ENCODE measurements at places on chromosomes 2 and 18.

GRCh38 chr2:10226038-10226724, 76.5 kb upstream of the HPCAL1 start:
- no peak for DNase-seq

GRCh38 chr2:189543367-189543766, 37.2 kb downstream of the SLC40A1 start:
- no peak for DNase-seq

GRCh38 chr2:105399207-105399861, 483 bp upstream of the FHL2 start:
- DNase-seq = no peak

DNA sequence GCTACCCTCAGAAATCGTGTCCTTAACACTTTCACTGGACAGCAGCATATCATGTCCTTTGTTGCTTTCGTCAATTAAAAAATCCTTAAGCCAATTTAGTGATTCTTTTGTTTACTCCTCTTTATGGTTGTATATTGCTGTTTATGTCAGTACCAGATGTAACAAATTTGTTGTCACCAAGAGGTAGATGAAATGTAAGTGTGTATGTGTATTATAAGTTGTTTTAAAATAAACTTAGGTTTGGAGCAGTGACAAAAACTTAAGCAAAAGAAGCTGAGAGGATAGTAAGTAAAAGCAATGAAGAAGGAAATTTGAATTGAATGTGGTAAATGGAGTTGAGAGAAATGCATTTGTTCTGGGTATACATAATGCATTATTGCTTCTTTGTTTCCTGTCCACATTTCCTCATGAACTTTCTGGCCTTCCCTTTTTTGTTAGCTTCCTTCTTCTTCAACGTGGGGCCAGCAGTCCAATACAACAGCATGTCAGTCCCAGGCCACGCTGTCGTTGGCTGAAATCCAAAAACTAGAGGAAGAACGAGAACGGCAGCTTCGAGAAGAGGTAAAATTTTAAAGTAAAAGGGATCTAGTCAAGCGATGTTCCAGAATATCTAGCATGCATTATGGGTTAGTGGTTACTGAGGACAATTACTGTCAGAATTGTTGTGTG, 30.5 kb upstream of the SNORC start:
- DNase-seq = no peak

DNA sequence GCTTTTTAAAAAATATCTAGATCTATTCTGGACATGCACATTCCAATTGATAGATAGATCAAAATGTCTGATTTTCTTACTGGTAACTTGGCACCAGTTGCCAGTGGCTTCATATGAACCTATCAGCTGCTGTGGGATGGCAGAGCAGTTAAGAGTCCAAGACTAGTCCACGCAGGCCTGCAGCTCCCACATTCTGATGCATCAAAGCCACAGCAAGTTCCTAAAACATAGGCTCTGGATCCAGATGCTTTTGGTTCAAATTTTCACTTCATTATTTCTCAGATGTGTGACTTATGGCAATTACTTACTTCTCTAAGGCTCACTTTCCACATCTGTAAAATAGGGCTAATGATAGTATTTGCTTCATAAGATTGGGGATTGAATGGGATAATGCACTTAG, 48.0 kb upstream of the CYP1B1 start:
- no peak for DNase-seq

GRCh38 chr2:240138254-240138984, 2.0 kb downstream of the OTOS start:
- DNase-seq = no peak

DNA sequence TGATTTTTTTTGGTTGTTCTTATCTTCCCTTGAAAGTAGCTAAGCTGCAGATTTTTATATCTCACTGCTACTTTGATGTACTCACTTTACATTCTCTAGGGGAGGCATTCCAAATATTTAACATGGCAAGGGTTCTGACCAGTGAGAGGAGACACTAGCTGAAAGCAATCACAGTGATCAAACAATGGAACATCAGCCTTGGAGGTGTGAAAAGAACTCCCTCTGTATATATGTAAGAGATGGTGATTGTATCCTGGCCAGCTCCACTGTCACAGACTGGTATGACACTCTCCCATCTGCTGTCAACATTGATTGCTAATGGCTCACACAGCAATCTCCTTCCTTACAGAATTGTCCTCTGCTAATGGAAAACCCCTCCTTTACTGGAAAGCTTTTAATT, 291.7 kb upstream of the CDH19 start:
- no peak for DNase-seq

DNA sequence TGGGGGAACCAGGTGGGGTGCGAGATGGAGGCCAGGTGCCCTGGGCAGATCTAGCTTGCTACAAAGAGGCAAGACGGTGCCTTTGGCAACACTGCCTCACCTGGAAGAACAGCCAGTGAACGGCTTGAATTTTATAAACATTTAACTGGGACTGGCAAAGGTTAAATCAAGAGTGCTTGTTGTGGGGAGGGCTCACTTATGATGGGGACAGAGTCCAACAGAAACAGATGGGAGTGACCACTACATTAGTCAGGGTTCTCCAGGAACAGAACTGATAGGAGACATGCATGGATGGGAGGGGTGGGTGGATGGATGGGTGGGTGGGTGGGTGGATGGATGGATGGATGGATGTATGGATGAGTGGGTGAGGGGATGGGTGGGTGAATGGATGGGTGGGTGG, 19.2 kb downstream of the ODC1 start:
- DNase-seq = no peak

- DNase-seq = peak; percentile 44
Observed at GRCh38 chr2:219045937-219046550, 4.7 kb upstream of the CFAP65 start.

DNA sequence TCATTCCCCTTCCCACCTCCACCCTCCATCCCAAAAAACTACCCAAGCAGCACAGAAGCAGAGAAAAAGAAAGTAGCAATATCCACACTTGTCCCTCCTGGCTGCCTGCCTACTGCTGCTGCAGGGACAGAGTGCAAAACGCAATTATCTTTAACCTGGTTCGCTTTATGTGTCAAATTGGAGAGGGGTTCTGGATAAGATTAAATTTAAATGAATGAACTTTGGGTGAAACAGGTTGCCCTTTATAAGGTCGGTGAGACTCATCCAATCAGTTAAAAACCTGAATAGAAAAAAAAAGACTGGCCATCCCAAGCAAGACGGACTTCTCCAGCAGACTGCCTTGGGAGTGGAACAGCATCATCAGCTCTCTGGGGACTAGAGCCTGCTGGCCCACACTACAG, 62.6 kb downstream of the ANKRD44 start:
- no peak for DNase-seq

DNA sequence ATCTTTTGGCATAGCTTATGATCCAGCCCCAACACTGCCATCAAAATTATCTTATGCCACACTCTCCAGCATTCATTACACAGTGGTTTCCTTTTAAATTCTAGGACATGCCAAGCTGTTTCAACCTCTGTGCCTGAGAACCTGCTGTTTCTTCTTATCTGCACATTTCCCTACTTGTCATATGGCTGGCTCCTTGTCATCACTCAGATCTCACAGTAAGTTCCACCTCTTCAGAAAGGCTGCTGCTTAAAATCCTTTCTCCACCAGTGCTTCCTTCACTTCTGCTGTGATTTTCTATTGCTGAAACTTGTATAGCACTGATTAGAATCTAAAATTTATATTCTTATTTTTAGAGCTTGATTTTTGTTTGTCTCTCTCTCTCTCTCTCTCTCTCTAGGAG, 43.4 kb downstream of the MC4R start:
- DNase-seq = no peak

DNA sequence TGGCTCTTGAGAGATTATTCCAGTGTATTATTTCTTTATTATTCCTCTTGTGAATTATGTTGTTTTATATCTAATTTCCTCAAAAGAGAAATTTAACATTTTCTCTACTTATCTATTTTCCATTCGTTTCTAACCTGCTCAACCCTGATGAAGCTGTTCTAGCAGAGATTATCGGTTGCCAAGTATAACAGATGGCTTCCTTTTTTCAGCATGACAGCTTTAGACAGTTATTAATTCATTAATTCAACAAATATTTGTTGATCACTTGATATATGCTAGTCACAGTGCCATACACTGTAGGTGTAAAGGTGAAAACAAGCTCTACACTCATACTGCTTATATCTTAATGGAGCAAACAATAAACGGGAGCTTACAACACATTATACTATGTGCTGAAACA, 137.9 kb upstream of the UBE2E3 start:
- DNase-seq = no peak

- no peak for DNase-seq
Observed at GRCh38 chr18:63832470-63832869, 55.0 kb upstream of the SERPINB2 start.

DNA sequence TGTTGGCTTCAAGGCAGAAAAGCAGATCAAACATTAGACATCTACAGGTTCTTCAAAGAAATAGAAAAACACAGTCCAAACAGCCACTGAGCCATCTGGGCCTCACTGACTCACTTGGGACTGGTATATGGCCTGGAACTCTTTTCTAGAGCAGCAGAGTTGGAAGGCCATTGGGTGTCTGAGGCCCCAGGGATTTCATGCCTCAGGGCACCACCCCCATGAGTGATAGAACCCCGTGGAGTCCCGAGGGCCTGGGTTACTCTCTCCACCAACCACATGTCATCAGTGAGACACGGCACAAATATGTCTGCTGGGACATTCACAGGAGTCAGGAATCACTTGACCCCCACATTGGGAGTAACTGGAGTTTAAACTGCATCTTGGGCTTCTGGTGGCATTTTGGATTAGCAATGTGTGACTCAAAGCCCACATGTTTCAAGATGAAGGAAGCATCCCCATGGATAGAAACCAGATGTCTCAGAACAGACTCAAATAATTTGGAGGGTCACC, 44.0 kb downstream of the CAPN13 start:
- DNase-seq = no peak

DNA sequence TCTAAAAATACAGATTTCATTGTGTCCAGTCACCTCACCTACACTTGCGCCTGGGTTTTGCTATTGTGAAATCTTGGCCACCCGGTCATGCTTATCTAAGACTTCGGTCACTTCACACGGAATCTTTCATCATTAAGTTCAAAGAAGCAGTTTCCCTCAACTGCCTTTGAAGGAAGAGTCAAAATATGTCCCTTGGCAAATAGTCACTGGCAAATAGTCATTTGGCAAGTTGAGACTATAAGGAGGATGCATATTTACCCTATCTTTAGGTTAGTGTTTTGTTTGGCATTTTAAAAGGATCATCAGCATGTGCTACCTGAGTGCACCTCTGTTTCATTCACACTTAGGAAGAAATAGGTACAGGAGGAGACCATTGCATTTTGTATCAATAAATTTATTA, 95.9 kb downstream of the FEZ2 start:
- no peak for DNase-seq

Measured in stimulated activated naive CD8-positive, alpha-beta T cell treated with anti-CD3 and anti-CD28 coated beads, Interleukin-15, Interleukin-2, amounts not matched to agents 100 U/mL and 50 U/mL, for 24 hours (primary cell).